Stimulated activated naive CD8-positive, alpha-beta T cell treated with anti-CD3 and anti-CD28 coated beads, Interleukin-15, Interleukin-2, amounts not matched to agents 100 U/mL and 50 U/mL, for 24 hours (primary cell): ENCODE measurements at places on chromosomes 4 and X.
A peak's percentile ranks its signal among the peaks of the same experiment; 100 is the strongest.

- DNase-seq: no peak
Measured at GRCh38 chr4:99832321-99832720, 15.7 kb downstream of the DAPP1 start.

DNA sequence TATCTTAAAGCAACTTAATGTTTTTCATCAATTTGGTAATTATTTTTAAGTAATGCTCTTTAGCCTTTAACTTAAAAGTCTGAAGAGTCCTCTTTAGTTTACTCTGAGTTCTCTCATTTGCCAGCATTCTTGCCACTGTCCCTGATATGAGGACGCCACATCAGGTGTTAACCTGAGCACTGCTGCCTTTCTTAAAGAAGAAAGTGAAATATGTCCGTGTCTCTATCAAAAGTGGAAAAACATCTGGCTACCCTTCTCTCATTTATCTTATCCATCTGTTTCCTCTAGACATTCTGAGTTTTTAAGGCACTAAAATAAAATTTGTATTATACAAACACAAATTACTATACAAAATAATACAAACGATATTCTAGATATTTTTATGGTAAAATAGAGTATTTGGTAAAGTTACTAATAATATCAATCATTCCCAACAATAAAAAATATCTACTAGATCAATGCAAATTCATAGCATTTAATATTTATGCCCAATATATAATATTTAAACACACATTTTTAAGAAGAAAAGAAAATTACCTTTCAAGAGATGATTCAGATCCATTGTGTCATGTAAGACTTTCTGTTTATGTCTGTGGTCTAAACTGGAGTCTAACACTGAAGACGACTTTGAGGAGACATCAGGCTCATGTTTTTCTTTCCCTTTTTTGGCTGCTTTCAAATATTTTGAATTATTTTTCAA lies 14.0 kb downstream of the CFAP97 start:
- DNase-seq: no peak

DNA sequence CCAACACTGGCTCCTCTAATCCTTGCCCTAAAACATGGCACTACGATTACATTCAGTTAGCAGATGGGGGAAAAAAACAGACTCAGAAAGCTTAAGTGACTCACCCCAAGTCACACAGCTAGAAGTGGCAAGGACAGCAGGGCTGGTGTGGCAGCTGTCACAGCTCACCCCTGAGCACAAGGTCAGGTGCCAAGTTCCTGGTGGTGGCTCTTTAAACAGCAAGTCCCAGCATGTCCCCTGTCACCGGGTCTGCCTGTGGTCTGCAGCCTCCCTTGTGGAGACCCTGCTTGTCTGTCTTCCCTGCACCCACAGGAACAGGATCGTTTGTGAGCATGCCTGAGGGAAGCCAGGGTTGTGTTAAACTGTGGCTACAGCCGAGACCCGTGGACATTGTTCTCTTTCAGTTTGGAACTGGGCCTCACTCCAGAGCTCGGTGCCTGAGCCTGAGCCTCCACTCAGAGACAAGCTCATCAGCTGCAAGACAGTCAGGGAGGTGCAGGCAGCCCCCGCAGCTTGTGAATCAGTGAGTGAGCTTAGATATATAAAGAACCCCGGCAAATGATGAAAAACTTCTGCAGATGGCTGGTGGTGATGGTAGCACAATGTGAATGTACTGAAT lies 260.8 kb downstream of the BCOR start:
- no peak for DNase-seq

GRCh38 chr4:113263274-113263673 lies 213.8 kb downstream of the ANK2 start:
- DNase-seq: no peak

DNA sequence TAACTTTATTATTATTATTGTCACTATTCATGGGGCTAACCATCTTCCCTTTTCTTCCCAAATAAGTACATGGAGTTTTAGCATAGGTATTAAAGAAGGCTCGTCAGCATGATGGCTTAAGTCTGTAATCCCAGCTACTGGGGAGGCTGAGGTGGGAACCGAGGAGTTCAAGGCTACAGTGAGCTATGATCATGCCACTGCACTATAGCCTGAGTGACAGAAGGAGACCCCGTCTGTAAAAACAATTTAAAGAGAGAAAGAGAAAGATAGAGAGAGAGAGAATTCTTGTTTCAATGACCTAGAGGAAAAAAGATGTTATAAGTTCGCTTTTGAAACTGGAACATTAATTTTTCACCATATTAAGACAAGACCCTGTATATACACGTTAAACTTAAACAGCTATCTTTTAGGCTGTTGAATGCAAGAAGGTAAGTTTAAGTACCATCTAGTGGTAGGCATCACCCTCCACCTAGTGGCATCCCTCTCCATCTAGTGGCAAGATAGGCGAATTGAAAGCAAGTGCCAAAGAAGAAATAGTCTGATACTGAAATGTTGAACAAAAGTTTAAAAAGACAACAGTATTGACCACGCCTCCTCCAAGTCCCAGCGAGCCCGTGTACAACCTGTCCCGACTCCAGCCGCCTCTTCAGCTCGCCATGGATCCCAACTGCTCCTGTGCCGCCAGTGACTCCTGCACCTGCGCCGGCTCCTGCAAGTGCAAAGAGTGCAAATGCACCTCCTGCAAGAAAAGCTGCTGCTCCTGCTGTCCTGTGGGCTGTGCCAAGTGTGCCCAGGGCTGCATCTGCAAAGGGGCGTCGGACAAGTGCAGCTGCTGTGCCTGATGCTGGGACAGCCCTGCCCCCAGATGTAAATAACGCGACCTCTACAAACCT lies 26.0 kb upstream of the YTHDC1 start:
- DNase-seq: peak; percentile 19

DNA sequence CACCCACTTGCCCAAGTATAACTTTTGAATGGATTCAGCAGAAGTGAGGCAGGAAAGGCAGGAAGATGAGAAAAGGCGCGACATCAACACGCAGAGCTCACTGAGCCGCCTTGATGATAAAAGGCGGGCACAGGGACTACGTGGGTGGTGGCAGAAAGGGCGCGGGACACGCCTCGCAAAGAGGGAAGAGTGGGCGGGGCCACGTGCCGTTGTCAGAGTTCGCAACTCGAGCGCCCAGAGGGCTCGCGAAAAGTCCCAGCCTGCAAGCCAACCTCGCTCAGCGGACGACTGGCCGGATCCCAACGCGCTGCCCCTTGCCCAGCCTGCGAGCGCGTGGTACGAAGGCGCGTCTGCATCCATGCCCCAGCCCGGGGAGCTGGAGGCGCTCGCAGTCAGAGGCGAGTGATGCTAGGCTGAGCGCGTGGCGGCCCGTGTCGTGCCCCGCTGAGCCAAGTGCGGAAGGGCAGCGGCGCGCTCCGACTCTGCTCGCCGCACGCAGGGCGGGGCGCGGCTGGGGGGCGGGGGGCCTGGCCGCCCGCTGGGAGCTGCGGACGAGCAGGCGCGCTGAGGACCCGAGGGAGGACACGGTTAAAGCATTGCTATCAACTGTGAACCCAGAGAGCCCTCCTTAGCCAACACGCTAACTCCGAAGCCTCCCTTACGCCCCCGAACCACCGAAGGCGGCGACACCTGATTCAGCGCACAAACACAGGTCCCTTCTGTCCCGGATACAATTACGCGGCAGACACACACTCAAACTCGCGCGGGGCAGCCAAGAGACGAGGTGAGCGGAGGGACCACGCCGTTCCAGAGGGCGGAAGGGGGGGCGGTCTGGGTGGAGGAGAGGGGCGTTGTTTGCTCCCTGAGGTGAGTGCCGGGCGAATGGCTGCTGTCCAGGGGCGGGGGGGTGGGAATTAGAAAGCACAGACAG lies at the start of gene UGT8:
UGT8 (plus strand) TSS at position 617 of the 931 bp plus-strand sequence. CDS start 24,074 bp downstream, outside the sequence.
- DNase-seq: peak; percentile 53

GRCh38 chrX:100870527-100870926 lies 3.6 kb downstream of the NOX1 start:
- no peak for DNase-seq

DNA sequence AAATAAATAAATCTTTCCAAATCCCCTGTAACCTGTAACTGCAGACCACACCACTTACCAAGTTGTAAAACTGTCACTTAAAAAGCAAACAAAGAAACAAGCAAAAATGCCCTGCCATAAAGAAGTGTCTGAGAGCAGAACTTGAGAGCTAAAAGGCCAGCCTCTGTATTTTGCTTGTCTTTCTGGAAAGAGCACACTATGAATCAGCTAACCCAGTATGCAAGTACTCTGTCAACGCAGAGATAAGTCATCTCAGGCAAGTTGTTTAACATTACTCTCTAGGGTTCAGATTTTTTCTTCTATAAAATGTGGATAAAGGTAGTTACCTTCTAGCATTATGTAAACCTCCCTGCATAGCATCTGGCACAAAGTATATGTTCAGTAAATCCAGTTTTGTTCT lies 134.8 kb downstream of the HS3ST1 start:
- DNase-seq: no peak

- DNase-seq: no peak
Measured at GRCh38 chr4:54541426-54542118, 116.2 kb upstream of the KIT start.

DNA sequence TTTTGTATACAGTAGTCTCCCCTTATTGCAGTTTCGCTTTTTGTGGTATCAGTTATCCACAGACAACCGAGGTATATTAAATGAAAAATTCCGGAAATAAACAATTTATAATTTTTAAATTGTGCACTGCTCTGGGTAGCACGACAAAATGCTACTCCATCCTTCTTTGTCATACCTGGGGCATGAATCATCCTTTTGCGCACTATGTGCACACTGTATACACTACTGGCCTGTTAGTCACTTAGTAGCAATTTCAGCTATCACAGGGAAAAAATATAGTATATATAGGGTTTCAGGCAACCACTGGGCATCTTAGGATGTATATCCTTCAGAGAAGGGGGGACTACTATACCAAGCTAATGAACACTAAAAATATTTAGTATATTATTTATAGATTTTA lies 198.8 kb upstream of the FAT4 start:
- no peak for DNase-seq

DNA sequence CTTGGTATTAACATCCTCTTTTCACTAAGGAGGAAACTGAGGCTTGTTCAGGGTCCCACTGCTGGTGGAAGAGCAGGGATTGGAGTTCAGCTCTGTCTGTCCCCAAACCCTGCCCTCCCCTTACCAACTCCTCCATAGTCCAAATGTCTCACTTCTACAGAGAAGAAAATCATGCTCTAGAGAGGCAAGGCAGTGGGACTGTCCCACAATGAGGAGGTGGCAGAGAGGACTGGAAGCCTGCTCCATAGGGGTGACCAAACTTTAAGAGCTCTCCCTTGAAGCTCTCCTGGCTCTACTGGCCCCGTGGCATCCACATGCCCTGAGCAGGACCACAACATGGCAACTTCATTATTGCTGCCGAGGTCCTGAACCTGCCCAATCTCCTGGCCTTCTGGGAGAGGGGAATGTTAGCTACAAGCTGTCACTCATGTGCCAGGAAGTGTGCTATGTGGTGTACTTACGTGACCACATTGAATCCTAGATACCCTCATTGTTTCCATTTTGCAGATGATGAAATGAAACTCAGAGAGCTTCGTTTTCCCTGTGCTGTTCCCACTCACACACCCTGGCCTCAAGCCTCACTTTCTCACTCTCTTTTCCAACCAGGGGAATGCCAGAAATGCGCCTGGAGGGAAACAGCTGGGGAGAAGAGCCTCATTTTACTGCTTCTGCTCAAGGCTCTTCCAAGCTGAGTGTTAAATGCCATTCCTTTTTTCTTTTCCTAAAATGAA lies 71.5 kb downstream of the ANAPC4 start:
- peak; percentile 6 for DNase-seq

GRCh38 chr4:61489927-61490326 lies 289.8 kb downstream of the ADGRL3 start:
- no peak for DNase-seq

DNA sequence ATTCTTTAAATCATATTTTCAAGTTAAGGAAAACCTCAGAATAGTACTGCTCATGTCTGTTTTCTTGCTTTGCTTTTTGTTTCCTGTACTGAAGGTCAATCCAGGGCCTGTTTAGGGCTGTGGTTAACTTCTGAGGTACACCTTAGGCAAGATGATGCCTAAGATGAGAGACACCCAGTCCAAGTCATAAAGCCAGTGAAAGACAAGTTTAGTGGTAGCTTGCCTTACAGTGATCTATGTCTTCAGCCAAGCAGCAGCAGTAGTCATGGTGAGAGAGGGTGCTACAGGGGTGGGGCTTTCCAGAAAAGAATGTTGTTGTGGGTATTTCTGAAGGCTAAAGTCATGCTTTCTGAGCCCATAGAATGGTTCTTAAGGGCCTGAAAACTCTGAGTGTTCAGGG lies 173.7 kb downstream of the VSIG4 start:
- no peak for DNase-seq

- DNase-seq: no peak
Measured at GRCh38 chrX:138481649-138482048, 229.9 kb downstream of the FGF13 start.

DNA sequence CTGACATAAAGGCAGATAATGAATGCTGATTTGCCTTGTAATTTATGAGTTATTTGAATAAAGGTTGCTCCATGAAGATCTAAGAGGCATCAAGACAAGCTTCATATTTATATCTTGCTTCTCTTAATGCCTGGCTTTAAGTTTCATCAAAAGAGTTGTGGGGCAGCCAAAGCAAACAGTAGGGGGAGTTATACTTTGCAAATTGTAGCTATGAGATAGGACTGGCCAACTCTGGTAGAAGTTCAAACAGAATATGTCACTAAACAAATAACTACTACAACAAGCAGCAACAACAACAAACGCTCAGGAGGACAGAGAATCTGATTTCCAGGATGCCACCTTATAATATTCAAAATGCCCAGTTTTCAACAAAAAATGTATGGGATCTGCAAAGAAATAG lies 69.1 kb upstream of the PLAC1 start:
- no peak for DNase-seq

- peak; percentile 50 for DNase-seq
Measured at GRCh38 chrX:131812847-131813825, 210.0 kb upstream of the STK26 start.

DNA sequence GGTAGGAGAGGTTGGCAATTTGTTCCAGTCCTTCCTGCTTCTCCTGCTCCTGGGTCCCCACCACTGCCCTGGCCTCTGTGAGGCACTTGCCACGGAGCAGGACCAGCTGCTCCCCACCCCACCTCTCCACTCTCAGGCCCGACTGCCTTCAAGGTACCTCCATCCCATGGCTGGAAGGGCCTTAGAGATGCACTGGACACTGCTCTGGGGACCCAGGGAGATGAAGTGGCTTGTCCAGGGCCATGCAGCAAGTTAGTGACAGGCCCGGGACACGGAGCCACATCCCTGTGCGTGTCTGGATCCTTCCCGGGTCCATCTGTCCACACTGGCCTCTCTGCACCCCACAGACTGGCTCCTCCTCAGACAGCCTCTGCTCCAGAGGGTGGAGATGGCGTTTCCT lies 105.3 kb downstream of the CPZ start:
- DNase-seq: no peak
